ENCODE measurements at places on chromosomes 7 and 10.

GRCh38 chr7:69445541-69445940 is 152.7 kb upstream of the AUTS2 start:
- no peak for DNase-seq

DNA sequence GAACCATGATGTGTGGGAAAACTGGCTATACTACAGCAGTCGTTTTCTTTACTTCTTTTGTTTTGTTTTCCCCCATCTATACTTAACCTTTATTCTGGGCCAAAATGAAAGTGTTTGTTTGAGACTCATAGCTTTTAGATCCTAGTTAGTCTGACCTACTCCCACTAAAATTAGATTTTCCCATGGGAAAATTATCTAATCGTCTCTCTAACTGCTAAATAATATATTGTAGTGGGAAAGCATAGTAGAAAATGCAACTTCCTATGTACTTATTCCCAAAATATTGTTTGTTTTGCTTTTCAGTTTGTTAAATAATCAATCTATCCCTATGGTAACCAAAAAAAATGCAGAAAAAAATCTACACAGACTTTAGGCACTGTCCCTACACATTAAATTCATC is 96.6 kb downstream of the NOC3L start:
- DNase-seq: no peak

GRCh38 chr10:121426307-121426706 is 171.9 kb downstream of the FGFR2 start:
- no peak for DNase-seq

- no peak for DNase-seq
Measured at GRCh38 chr10:69088801-69089501, 1.0 kb downstream of the SRGN start.

DNA sequence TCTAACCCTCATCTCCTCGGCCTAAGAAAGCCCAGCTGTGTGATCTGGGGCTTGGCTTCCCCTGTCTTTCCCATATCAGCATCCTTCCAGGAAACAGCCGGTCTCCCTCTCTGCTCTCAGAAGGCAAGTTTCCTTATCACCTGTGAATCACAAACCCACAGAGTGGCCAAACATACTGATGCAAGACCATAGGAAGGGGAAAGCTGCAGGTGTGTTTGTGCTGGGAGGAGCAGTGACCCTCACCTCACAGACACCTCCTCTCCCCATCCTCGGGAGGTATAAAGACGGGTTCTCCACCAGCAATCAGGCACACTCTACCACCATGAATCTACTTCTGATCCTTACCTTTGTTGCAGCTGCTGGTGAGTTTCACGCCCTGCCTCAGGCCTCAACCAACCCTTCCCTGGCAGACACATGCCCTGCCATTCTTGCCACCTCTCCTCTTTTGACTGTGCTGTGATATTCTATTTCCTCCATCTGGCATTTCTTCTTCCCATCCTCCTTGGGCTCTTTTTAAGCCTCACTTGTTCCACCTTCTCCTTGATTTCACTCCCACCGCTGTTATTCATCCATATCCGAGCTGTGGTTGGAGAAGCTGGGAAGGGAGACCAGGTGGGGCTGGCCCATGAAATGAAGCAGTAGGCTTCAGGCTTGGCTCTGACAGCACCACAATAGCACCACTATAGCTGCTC is at the start of gene PRSS2:
PRSS2 (plus strand) TSS at position 310 of the 692 bp plus-strand sequence; CDS start at position 323, 13 bp downstream.
- DNase-seq: no peak

DNA sequence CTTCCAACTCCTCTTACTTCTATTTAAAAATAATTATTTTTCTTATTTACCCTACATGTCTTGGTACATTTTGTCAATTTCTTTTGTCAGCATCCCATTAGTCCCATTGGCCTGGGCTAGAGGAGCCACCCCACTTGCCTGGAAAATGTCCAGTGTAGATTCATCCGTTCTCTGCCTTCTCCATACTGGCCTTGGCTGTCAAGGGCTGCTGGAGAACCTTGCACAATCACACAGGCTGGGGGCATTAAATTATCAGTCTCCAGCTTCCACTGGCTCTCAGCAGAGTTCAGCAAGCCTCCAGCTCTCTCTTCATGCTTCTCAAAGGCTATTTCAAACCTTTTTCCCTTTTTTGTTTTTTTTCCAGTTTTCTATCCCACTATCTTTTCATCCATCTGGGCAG is 13.8 kb upstream of the ZCCHC24 start:
- DNase-seq: no peak

GRCh38 chr7:147079921-147080420 is 963.4 kb downstream of the CNTNAP2 start:
- no peak for DNase-seq

DNA sequence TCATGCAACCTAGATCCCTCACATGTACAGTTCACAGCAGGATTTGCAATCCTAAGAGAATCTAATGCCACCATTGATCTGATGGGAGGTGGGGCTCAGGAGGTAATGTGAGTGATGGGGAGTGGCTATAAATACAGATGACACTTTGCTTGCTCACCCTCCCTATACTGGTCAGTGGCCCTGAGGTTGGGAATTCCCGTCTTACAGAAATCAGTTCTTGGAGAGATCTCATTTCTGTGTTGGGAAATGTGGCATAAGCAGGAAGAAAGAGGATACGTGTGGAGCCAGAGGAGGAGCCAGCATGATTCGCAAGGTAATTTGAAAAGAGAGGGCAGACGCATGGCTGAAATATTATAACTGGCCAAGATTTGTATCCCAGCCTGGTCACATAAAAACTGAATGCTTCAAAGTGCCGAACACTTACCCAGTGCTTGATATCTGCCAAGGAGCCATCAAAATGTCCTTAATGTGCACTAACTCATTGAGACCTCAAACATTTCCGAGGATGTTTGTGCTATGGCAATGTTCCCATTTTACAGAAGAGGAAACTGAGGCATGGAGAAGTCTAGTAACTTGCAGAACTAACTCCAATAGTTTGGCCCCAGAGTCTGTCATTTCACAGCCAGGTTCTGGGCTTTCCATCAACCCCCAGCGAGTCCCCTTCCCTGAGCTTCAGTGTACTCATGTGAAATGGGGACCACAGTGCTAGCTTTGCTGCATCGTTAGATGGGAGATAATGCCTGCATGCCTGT is 5.5 kb upstream of the IKZF1 start:
- no peak for DNase-seq

DNA sequence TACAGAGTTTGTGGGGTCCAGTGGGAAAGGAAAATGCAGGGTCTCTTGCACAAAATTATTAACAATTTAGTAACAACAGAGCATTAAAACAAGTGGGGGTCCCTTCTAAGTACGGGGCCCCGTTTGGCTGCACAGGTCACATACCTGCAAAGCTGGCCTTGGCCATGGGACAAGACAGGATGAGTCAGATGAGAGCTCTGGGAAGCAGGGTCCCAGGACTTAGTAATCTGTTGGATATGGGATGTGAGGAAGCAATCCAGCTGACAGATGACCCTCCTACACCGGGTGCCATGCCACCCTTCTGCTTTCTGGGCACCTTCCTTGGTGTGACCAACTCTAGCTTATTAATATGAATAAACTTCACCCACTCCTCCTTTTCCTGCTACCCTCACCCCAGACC is 3.2 kb upstream of the DUSP5 start:
- DNase-seq: no peak

GRCh38 chr7:45686441-45687184 is 112.4 kb downstream of the ADCY1 start:
- no peak for DNase-seq

DNA sequence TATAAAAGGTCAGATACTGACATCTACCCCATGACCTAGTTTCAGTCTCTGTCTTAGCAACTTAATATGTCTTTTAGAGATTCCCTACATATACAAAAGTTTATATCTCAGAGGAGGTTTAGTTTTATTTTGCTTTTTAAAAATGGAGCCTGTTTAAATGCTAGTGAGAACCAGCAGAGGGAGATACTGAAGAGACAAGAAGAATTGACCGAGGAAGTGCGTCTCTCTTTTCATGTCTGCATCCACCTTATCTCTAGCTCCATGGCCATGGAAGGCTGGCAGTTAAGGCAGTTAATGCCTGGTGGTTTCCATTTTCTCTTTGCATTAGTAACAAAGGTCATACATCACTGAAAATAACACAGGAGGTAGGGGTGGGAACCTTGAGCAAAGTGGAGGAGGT is 10.7 kb downstream of the SUV39H2 start:
- DNase-seq: no peak

- DNase-seq: no peak
Measured at GRCh38 chr7:135678612-135679575, 16.6 kb downstream of the STMP1 start.

GRCh38 chr10:69826094-69826493 is 24.4 kb downstream of the COL13A1 start:
- DNase-seq: no peak

DNA sequence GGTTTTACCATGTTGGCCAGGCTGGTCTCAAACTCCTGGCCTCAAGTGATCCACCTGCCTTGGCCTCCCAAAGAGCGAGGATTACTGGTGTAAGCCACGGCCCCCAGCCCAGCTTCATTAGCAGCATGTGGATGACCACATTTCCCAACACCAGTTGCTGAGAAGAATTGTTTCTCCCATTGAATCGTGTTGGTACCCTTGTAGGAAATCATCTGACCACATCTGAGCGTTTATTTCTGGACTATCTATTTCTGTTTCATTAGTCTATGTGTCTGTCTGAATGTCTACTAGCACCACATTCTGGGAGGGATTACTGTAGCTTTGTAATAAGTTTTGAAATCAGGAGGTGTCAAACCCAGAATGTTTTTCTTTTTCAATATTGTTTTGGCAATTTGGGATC is 89.6 kb downstream of the LCOR start:
- DNase-seq: no peak

Data from frontal cortex (tissue), 4 donors.